ENCODE measurements at places on chromosomes 12 and 14. TPM values are rescaled to one million over a fixed set of nuclear protein-coding genes. Genes with fewer than 3 reads are reported as not detected.

DNA sequence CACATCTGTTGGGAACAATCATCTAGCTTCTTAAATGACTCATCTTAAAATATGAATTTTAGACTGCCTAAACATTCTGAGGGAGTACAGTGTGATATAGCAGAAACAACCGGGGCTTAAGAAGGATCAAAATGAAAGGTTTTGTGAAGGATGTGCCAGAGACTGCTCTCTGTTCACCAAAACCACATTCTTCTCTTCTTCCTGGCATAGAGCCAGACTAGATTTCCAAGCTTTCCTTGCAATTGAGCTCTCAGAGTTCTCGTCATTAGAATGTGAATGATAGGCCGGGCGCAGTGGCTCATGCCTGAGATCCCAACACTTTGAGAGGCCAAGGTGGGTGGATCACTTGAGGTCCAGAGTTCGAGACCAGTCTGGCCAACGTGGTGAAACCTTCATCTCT lies 94.5 kb downstream of the LRRIQ1 start:
- H3K4me1 ChIP-seq: no peaks in the 10 kb centered on the region
- no peak overlapping the region for H3K4me3 ChIP-seq
- no peaks in the 10 kb centered on the region for H3K36me3 ChIP-seq
- H3K27me3 ChIP-seq: no peaks in the 10 kb centered on the region
- no peak for DNase-seq

DNA sequence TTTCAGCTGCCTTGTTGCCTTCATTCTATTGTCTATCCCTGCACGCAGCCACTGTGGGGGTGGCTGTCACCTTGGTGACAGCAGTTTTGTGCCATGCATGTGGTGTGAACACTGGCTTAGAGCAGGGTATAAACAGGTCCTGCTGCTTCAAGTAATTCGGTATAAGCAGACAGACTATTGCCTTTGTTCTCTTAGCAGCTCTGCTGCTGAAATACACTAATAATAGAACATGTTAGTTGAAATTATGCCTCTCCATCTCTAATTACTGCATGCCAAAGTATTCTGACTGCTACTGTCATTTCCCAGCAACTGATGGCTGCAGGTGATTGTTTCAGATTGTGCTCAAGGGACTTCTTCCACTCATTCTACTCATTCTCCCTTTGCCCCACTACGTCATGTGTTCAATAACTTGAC lies 34.6 kb downstream of the PTPRO start:
- no peak for DNase-seq
- no peaks in the 10 kb centered on the region for H3K4me1 ChIP-seq
- H3K27ac ChIP-seq: no peak overlapping the region
- no peaks in the 10 kb centered on the region for H3K27me3 ChIP-seq

Gene ART4
- 0.25 TPM for total RNA-seq

DNA sequence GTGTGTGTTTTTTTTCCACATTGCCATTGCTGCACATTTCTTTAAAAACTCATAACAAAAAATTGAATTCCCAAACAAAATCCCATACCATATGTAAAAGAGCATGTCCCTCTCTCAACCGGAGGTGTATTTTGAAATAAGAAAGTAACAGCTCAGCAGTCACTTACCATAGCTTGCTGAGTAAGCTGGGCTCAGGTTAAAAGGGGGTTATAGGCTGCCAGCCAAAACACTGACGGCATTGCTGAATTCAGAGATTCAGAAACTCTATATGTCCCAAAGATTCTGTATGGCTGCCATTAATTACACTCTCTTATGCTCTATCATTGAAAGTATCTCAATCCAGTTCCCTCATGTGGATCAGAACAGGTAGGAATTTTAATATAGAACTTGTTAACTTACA lies 276.0 kb downstream of the FOXG1 start:
- H3K4me3 ChIP-seq: no peak overlapping the region
- no peaks in the 10 kb centered on the region for H3K36me3 ChIP-seq
- H3K27ac ChIP-seq: no peak overlapping the region
- no peaks in the 10 kb centered on the region for H3K4me1 ChIP-seq
- no peaks in the 10 kb centered on the region for H3K27me3 ChIP-seq
- no peak for DNase-seq
